ENCODE measurements at places on chromosomes 1 and 21.

- no peak for DNase-seq
These were observed 111.9 kb downstream of the DENND1B start for GRCh38 chr1:197663162-197663953.

GRCh38 chr1:107831921-107832320 lies 133.1 kb downstream of the VAV3 start:
- DNase-seq = no peak

GRCh38 chr1:89607156-89607555 lies 25.8 kb upstream of the LRRC8C start:
- DNase-seq = no peak

- DNase-seq = no peak
These were observed 31.0 kb upstream of the POU3F1 start for GRCh38 chr1:38077523-38078147.

DNA sequence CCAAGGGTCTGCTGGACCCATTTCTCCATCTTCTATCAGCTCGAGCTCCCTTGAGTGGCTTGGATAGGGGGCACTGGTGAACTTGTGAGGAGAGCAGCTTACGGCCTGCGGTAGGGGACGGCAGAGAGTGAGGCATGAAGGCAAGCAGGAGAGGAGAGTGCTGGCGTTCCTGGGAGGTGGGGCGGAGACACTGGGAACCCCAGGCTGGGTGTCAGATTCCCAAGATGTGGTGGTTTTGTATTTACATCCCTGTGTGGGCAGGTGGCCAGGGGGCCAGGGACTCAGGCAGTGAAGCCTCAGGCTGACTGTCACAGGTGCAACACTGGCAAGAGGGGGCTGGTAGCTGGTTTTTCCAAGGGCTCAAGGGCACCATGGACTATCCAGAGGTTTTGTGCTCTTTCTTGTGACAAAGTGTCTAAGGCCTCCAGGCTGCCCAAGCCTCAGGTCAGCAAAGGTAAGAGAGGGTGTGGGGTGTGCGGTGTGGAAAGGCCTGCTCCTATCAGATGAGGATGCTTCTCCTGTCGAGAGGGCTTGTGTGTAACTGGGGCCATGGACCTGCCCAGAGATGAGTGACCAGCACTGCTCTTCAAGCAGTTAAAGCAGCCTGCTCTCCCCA lies 45.1 kb upstream of the ROR1 start:
- DNase-seq = no peak

GRCh38 chr1:20212685-20213331 lies 26.5 kb upstream of the PLA2G2C start:
- no peak for DNase-seq

DNA sequence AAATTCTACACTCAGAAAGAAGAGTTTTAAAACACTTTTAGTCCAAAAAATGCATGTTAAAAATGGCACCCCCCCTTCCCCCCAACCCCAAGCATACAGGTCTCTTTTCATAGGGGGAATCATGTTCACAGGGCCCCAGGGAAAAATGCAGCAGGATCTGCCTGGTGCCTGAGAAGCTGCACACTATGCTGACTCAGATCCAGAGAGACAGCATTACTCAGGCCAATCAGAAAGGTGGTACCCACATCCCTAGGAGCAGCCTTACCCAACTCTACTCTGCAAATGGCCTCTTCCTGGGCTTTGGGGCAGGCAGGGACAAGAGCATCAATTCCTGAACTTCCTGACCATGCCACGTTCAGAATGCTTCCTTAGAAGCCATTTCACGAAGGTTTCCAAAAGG lies 119.0 kb downstream of the HIVEP3 start:
- DNase-seq = no peak

GRCh38 chr1:227846265-227846858 lies 30.9 kb downstream of the PRSS38 start:
- no peak for DNase-seq

- DNase-seq = no peak
These were observed 685.0 kb downstream of the ADGRL2 start for GRCh38 chr1:82485591-82486369.

GRCh38 chr1:204308023-204308628 lies 51.6 kb downstream of the PLEKHA6 start:
- no peak for DNase-seq

DNA sequence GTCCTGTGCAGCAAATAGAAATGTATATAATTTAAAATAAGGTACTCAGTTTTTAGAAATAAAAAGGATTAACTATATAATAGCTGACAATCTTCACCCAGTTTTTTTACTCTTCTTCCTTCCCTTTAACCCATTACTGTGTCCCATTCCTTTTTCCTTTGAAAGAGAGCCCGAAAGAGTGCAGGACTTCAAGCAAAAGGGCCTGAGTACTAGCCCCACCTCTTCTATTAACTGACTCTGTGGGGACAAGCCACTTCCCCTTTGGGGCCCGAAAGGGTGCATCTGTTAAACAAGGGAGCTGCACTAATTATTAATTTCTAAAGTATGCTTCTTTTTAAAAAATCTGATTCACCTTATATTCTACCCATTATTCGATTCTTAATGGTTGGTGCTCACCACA lies 3.3 kb downstream of the USP24 start:
- DNase-seq = no peak

DNA sequence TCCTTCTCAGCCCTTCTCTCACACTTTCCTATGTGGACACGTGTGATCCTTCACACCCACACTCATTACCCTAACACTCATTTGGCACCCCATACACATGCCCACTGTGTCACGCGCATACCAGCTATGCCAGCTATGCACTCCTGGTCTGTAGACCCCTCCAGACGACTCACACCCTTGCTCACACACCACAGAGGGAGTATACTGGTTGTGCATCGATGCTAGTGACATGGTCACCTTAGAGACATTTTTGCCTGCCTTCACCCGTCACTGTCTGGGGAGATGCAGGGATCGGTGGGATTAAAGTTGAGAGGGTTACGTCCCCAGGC lies 8.3 kb upstream of the PPM1J start:
- DNase-seq = no peak

GRCh38 chr1:53708687-53709086 lies 30.3 kb downstream of the GLIS1 start:
- no peak for DNase-seq

- DNase-seq = no peak
These were observed 170.8 kb downstream of the SIPA1L2 start for GRCh38 chr1:232459087-232459486.

DNA sequence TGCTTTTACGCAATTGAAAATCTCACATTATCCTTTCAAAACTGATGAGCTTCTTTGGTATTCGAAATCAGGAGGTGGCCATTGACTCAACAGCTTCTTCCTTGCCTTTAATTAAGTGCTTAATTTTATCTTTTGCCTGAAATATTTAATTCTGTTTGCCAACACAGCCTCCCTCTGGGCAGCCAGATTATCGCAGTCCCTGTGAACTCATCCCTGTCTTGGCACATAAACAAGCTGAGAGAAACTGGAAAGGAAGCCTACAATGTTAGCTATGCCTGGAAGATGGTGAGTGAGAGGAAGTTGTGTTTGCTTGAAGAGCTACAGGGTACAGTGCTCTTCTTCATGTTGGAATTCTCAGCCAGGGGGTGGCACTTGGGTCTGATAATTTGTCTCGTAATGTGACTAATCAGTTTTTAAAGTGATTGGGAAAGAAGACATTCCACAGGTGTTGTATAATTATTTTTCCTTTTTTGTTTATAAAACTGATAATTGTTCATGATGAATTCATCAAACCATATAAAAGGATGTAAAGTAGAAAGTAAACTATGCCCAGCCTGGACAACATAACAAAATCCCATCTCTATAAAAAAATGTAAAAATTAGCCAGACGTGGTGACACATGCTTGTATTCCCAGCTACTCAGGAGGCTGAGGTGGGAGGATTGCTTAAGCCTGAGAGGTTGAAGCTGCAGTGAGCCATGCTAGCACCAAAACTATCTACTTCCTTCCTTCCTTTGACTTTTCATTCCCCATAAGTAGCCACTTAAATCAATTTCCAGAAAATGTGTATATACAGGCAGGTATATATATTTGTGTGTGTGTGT lies 90.1 kb upstream of the RAVER2 start:
- DNase-seq = no peak

DNA sequence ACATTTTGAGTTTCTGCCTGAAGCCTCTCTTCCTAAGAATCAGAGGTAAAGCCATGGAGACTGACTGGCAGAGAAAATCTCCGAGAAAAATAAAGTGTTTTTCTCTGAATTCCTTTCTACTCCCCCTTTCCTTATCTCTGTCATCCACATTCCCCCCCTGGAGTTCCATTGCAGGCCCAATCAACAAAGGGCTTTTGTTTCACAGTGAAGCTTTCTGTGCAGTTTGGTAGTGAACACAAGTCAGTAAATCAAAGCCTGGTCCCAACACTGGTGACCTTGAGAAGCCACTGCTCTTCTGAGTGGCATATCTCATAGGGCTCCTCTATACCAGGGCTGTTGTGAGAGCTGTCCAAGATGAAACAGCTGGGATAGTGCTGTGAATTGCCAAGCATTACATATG lies 228.4 kb downstream of the SEC16B start:
- no peak for DNase-seq

DNA sequence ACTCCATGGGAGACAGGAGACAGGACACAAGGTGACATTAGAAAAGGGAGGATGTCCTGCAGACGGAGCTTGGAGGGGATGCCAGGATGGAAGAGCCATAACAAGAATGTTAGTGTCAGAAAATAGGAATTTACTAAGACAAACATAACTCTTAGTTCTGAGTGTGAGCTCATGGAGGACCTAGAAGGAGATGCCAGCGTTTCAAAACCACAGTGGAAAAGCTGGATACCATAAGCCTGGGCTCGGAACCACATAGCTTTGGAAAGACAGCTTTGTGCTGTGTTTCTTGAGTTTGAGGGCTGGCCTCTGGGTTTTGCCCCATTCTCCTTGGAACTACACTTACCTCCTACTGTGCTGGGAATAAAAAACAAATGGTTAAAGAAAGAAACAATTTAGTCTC lies 128.4 kb downstream of the S1PR1 start:
- no peak for DNase-seq

Measured in esophagus squamous epithelium (tissue), 5 donors.